ENCODE measurements at places on chromosomes 2 and 18.

- no peak for DNase-seq
These were observed 152.2 kb downstream of the TPGS2 start for GRCh38 chr18:36676629-36677028.

GRCh38 chr18:76963936-76964335 is 141.6 kb downstream of the ZNF236 start:
- no peak for DNase-seq

DNA sequence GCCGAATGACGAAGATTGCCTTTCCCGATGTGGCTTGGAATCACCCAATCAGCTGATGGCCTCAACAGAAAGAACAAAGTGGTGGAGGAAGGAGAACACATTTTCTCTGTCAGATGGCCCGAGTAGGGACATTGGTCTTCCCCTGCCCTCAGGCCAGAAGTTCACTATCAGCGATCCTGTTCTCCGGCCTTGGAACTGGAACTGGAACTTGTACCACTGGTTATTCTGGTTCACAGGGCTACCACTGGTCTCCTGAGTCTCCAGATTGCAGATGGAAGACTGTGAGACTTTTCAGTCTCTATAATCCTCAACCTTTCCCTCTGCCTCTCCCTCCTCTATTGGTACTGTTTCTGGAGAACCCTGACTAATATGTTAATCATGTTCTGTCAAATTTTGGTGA is 180.4 kb downstream of the ANKRD30B start:
- no peak for DNase-seq

DNA sequence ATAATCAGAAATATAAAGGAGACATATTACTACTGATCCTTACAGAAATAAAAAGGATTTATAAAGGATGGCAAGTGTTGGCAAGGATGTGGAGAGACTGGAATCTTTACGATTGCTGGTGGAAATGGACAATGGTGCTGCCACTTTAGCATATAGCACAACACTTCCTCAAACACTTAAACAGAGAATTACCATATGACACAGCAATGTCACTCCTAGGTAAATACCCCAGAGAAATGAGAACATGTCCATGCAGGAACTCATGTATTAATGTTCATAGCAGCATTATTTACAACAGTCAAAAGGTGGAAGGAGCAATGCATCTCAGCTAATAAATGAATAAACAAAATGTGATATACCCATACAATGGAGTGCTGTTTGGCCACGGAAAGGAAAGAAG is 137.5 kb downstream of the NDUFA10 start:
- no peak for DNase-seq

- DNase-seq, result no peak
These were observed 579.6 kb upstream of the NXPH2 start for GRCh38 chr2:139359818-139360217.

DNA sequence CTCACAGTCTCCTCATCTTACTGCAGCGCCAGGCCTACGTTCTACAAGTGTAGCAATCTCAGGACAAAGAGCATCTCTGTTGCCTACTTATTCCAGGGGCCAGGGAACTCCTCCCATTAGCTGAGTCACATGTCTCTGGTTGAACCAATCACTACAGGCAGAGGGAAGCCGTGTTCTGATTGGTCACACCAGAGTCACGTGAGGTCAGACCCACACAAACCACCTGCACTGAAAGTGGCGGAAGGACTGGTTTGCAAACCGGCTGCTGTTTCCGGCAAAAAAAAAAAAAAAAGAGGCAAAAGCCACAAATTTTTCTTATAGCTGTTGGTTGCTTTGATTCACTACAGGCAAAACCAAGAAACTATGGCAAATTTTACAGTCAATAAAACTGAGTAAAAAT is 21.9 kb upstream of the USP14 start:
- DNase-seq, result no peak

- no peak for DNase-seq
These were observed 207.5 kb upstream of the EPHA4 start for GRCh38 chr2:221779614-221780067.

DNA sequence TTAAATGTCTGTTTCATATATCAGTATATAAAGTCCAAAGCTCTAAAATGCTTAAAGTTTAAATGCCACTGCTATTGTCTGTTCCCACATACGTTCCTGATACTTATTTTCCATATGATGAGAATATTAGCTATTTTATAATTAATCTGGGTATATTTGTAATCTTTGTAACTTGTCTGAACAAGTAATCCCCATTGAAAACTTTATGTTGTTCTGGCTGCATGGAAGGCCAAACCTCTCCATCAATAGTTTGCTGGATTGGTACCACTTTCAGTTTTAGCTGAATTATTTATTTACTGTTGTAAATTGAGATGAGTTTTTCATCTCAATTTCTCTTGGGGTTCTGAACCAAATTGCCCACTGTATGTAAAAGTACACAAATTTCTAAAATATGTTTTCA is 1.5 kb downstream of the MBD5 start:
- no peak for DNase-seq

- DNase-seq, result no peak
These were observed 52.2 kb downstream of the ODC1 start for GRCh38 chr2:10395893-10396292.

- no peak for DNase-seq
These were observed 50.3 kb upstream of the NFE2L2 start for GRCh38 chr2:177314722-177315264.

DNA sequence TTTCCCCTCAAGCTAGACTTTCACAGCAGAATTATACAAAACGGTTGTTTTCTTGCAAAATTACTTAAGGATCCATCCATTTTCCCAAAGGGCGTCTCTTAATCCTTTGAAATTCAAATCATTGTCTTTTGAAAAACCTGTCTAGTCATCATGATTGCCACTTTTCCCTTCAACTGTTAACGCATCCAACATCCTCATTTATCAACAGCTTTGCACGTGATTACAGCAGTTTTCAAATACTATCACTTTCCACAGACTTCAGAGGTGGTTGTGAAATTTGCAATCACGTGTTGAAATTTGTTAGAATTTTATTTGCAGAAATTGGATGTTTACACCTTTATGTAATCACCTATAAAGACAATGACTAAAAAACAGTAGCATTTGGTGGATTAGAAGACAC is 304.4 kb upstream of the SLC39A10 start:
- no peak for DNase-seq

DNA sequence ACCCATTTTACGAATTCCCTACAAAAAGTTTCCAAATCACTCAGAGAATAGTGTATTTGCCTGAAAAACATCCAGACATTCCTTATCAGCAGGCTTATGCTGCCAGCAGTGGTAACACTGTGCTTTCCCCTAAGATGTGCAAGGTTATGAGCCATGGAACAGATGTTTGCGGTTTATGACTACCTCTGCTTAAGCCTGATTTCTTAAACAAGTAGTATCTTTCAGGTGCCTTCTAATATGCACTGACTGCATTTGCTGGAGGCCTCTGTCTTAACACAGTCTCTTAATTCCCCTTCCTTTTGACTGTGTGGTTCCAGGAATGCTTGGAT is 54.8 kb downstream of the CDC42EP3 start:
- no peak for DNase-seq

DNA sequence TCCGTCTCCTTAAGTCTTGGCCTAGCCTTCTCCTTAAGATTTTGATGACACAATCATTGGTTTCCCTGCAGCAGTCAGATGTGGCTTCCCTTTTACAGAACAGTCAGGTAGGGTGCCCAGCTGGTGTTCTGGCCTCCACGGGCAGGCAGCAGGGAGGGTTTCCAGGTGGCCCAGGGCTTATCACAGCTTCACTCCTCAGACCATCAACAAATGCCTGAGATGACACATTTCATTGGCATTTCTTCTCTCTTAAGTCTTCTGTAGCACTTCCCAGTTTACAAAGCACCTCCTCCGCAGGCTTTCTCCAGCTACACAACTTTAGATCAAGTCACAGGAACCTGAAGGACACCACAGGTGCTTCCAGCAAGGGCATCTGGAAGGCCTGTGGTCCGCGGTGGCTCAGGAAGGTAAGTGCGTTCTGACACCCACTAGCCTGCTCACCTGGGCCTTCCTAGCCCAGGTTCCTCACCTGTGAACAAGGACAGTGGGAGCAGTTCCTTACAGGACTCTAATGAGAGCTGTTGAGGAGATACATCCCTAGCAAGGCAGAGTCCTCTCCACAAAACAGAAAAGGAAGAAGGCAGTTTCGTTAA is 37.6 kb downstream of the PTPN18 start:
- no peak for DNase-seq

GRCh38 chr2:194539425-194539824 is 1117.6 kb upstream of the SLC39A10 start:
- DNase-seq, result no peak

DNA sequence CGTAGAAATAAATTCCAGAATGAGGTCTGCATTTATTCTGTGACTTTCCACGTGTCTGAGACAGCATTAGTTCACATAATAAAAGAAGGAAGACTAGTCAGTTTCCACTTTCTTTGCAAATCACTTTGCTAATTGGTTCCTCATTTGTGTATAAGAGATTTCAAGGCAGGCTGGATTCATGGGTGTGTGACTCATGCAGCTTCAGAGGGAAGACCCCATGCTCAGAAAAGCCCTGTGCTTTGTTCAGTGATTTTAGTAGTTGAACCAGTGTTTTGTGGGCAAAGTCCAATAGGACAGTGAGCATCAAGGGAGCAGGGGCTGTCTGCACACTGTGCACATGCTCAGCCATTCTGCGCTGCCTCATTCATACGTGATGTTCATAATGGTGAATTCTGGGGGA is 297.8 kb downstream of the DLGAP1 start:
- no peak for DNase-seq

- no peak for DNase-seq
These were observed 306.5 kb upstream of the TNP1 start for GRCh38 chr2:217166241-217166850.

Measured in psoas muscle (tissue), 8 donors.